Fibroblast of skin of right quadriceps (primary cell): ENCODE measurements at places on chromosomes 5 and 9.

DNA sequence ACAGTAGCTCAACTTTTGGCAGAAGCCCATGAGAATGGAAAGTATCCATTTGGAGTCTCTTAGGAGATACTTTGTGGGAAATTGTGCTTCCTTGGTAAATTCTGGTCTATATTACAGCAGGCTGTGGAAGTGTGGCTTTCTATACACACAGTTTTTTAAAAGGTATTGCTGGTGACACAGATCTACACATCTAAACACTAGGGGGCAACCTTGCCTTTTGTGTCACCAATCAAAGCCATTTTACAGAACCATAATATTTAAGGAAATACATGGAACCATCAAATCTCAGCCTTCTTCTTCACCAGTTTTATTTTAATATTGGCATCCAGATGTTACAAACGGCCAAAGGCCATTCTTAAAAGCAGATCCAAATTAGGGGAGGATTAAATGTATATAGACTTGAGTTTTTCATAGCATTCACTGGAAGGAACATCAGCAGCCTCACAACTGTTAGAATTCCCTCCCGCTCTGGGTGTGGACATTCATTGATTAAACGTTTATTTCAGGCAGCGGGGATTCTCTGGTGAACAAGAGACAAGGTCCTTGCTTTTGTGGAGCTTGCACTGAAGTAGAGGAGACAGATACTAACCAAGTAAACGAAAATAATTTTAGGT is 132.4 kb upstream of the EPB41L4A start:
- DNase-seq = peak; percentile 54

- DNase-seq = no peak
Measured at GRCh38 chr5:109929376-109929775, 239.6 kb downstream of the MAN2A1 start.

DNA sequence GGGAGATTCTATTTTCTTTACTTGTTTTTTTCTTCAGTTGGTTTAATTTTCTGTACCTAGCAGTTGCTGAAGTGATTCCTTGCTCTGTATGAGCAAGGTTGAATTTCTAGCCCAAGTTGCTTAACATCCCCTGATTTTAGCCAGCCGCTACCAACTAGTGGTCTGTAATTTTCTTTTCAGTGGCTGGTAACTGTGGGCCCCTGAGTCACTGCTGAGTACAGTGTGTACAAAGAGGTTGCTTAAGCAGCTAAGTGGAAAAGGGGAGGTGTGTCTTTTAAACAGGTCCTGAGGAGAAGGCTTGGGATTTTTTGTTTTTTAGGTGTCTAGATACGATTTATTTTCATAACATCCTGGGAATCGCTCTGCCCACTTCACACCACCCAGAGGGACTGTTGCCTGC is 254.7 kb downstream of the NR3C1 start:
- peak; percentile 35 for DNase-seq

DNA sequence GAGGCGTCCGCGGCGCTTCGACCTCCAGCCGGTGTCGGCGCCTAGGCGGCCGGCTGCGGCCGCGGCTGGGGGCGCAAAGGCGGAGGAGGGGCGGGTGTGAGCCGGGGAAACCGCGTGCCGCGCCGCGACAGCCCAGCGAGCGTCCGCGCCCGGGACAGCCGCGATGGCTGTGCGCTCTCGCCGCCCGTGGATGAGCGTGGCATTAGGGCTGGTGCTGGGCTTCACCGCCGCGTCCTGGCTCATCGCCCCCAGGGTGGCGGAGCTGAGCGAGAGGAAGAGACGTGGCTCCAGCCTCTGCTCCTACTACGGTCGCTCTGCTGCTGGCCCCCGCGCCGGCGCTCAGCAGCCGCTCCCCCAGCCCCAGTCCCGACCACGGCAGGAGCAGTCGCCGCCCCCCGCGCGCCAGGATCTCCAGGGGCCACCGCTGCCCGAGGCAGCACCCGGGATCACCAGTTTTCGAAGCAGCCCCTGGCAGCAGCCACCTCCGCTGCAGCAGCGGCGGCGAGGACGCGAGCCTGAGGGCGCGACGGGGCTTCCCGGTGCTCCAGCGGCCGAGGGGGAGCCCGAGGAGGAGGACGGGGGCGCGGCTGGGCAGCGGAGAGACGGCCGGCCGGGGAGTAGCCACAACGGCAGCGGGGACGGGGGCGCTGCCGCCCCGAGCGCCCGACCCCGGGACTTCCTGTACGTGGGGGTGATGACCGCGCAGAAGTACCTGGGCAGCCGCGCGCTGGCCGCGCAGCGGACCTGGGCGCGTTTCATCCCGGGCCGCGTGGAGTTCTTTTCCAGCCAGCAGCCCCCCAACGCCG is 605 bp downstream of the CHSY3 start:
- DNase-seq = peak; percentile 5

- DNase-seq = no peak
Measured at GRCh38 chr5:107744418-107745330, 73.9 kb upstream of the EFNA5 start.

DNA sequence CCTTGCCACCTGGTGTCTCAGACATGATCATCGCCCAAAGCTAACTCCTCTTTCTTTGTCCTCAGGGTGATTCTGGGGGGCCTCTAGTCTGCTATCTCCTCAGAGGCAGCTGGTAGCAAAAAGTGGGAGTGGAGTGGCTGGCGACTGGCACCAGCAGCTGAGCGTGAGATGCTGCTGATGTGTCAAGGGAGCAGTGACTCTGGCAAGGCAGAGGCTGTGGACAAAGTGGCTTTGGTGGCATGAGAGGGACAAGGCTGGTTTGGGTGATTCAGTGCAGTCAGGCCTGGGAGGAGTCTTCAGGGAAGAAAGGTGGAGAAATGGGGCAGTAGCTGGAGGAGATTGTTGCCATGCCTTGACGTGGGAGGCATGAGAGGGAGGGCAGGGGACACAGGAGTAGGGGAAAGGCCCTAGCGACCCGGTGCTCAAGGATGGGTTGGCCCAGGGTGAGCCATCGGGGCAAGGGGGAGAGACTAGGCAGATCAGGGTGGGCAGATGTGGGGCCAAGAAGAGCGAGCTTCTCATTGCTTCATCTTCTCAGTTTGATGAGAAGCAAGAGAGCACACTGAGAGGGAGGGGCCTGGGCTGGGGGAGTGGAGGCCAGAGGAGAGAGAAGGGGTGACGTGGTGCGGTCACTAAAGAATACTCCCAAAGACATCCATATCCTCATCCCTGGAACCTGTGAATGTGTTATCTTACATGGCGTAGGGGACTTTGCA is 64.2 kb upstream of the SPTLC1 start:
- no peak for DNase-seq

DNA sequence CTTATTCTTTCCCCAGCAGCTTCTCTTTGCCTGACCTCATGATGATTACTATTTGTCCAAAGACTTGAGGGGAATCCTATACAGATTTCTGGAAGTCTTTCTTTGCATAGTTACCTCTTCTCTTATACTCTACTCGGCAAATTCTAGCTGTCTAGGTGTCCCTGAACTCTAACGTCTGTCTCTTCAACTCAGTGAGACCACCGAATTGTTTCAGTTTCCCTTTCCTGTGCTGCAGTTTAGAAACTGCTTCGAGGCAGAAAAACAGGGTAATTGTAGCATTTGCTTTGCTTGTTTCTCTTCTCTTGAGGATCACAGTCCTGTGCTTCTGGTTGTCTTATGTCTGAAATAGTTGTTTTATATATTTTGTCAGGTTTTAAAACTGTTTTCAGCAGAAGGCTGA is 14.8 kb downstream of the LVRN start:
- DNase-seq = no peak

GRCh38 chr5:59684388-59685190 is 208.9 kb downstream of the PDE4D start:
- no peak for DNase-seq

- DNase-seq = no peak
Measured at GRCh38 chr5:151345187-151345807, 2.1 kb downstream of the SLC36A2 start.

GRCh38 chr5:99675974-99676373 is 747.2 kb upstream of the CHD1 start:
- no peak for DNase-seq

DNA sequence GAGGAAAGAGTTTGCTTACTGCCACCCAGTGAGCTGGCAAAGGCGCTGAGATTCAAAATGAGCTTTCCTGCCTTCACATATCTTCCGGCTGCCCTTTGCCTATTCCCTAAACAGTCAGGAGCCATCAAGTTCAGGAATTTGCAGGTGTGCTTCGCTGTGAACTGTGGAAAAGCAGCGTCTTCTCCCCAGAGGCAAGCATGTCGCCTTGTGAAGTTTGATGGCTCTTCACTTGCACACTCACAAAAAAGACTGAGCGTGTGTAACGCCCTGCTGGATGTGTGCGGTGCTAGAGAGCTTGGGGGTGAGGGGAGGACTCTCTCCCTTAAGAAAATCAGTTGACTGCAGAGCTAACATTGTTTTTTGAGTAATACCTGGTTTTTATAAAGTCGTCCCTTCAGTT is 288.7 kb downstream of the DOCK8 start:
- DNase-seq = no peak

GRCh38 chr5:56128113-56128512 is 105.0 kb downstream of the ANKRD55 start:
- DNase-seq = no peak

GRCh38 chr5:128538000-128538249 is at the start of gene FBN2:
Gene FBN2 (minus strand): TSS chr5:128538245. CDS start chr5:128537603, 642 bp downstream.
- DNase-seq = no peak

DNA sequence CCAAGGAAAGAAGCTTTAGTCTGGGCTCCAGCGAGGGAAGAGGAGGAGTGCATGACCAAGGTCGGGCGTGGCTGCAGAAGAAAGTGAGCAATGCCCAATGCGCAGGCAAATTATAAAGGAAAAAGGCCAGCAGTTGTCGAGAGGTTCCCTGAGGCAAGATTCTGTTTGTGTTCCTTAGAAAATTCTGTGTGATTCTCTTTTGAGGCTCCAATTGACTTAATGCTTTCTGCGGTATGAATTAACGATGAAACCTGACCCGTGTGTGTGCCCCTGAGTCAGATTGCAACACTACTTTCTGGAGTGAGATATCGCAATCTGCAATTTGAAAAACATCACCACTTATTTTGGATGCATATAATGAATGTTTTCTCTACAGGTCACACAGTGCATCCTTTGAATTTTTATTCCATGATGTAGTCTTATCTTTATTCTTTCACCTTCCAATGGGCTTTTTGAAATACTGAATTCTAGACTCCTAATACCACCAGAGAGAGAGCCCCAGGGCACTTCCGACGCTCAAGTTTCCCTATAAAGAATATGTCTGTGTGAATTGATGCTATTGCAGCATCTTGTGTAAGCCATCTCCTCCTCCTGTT is 117.9 kb upstream of the IL6ST start:
- DNase-seq = peak; percentile 54

- DNase-seq = no peak
Measured at GRCh38 chr5:38121420-38121819, 136.9 kb upstream of the EGFLAM start.

DNA sequence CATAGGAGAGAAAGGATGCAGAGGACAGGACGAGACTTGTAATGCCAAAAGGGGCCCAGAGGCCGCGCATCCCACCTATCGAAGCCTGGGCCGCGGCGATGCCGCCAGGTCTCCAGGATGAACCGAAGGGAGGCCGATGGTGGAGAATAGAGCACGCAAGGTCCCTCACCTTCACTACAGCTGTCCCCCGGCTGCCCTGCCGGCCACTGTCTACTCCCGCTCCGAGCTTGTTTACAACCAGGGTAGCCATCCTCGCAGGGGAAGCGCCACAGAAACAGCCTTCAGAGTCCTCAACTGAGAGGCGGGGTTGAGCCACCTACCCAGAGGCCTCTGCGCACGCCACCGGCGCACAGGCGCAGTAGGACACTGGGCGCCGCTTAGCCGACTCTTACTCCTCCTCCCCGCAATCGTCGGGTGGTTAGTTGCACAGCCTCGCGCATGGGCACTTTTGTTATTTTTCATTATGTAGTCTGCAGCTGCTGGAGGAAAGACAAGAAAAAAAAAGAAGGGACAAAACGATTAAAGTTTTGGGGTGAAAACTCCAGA is at the start of gene TRIM23:
TSS of gene TRIM23 (minus strand) at position 309 of the 546 bp plus-strand sequence. CDS start at position 250, 59 bp downstream.
- DNase-seq = peak; percentile 92

DNA sequence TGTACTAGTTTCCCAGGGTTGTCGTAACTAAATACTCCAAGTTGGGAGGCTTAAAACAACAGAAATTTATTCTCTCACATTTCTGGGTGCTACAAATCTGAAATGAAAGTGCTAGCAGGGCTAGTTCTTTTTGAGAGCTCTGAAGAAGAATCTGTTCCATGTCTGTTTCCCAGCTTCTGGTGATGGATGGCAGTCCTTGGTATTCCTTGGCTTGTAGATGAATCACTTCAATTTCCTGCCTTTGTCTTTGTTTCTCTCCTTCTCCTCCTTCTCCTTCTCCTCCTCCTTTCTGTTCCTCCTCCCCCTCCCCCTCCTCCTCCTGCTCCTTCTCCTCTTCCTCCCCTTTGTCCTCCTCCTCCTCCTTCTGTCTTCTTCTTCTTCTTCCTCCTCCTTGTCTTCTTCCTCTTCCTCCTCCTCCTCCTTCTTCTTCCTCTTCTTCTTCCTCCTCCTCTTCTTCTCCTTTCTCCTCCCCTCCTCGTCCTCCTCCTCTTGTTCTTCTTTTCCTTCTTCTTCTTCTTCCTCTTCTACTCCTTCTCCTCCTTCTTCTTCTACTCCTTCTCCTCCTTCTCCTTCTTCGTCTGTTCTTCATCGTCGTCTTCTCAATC is 104.7 kb upstream of the ANKRD55 start:
- DNase-seq = no peak

GRCh38 chr5:152532714-152533113 is 127.6 kb upstream of the NMUR2 start:
- peak; percentile 53 for DNase-seq

DNA sequence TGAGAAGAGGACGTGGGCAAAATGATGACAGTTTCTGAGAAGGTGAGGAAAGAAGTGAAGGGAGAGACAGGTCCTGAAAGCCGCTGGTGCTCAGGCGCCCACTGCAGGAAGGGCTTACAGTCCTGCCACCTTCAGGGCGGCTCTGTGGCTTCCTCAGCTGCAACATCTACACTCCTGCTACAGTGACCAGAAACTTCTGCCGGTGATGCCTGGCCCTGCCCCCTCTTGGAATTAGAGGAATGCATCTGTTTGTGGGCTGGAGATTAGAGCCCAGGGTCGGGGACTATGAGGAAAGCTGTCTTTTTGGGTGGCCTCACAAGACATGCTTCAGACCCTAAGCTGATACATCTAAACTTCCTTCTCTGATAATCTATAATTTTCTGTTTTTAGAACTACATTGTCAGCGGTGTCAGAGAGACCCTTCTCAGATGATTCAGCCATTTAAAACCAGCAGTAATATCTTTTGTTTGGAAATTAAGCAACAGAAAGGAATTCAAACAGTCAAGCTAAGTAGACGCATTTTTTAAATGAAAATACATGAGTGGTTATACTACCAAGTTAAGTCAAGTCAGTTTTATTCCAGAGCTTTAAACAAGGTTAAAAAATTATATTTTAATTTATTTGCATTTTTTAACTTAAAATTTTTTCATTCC is 30.4 kb downstream of the PRDM6 start:
- peak; percentile 76 for DNase-seq
